ENCODE measurements at places on chromosomes 3 and 15. TPM values are rescaled to one million over a fixed set of nuclear protein-coding genes. Genes with fewer than 3 reads are reported as not detected.

COPB2 gene
- 146 TPM for total RNA-seq

LARP6 gene
- 32.6 TPM for total RNA-seq

DNA sequence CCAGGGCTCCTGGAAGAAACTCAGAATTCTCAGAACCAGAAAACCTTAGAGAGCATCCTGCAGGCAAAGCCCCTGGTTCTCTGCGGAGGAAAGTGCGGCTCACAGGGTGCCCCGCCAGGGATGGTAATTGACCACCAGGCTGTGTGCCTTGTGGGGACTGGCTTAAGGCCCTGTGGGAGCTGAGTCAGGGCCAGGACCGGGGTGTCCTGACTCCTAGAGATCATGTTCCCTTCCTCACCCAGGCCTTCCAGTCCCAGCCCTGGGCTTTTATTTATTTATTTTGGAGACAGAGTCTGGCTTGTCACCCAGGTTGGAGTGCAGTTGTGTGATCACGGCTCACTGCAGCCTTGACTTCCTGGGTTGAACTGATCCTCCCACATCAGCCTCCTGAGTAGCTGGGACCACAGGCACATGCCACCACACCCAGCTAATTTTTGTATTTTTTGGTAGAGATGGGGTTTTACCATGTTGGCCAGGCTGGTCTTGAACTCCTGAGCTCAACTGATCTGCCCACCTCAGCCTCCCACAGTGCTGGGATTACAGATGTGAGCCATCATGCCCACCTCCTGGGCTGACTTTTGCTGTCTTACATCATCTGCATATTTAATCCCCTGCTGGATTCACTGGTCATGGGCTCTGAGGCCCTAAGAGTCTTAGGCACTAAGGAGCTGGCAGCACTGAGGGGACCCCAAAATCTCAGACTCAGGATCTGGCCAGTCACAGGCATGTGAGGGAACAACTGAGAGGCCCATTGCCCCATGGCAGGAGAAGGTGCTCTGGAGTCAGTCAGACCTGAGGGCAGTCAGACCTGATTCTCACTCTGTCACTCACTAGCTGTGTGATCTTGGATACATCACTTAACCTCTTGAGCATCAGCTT is 20.4 kb upstream of the LAMP3 start:
- no peaks in the 10 kb centered on the region for H3K36me3 ChIP-seq
- no peak overlapping the region for H3K4me3 ChIP-seq
- DNase-seq = no peak
- H3K27ac ChIP-seq = no peak overlapping the region
- peaks cover 7% of the 10 kb centered on the region for H3K27me3 ChIP-seq

- peak; percentile 71 for DNase-seq
- H3K4me3 ChIP-seq = no peak overlapping the region
- no peaks in the 10 kb centered on the region for H3K4me1 ChIP-seq
These were observed 779.1 kb downstream of the MECOM start for GRCh38 chr3:168884353-168884903.

GRCh38 chr15:60002528-60003218 is 1.4 kb upstream of the FOXB1 start:
- H3K27ac ChIP-seq = peak overlapping the region; percentile 90
- peaks cover 12% of the 10 kb centered on the region for H3K36me3 ChIP-seq
- peak overlapping the region; percentile 28 for H3K4me3 ChIP-seq
- peaks cover 48% of the 10 kb centered on the region for H3K4me1 ChIP-seq

Data from spinal cord (tissue), 10 donors.